ENCODE measurements at places on chromosomes 12 and 14.
A peak's percentile ranks its signal among the peaks of the same experiment; 100 is the strongest.

DNA sequence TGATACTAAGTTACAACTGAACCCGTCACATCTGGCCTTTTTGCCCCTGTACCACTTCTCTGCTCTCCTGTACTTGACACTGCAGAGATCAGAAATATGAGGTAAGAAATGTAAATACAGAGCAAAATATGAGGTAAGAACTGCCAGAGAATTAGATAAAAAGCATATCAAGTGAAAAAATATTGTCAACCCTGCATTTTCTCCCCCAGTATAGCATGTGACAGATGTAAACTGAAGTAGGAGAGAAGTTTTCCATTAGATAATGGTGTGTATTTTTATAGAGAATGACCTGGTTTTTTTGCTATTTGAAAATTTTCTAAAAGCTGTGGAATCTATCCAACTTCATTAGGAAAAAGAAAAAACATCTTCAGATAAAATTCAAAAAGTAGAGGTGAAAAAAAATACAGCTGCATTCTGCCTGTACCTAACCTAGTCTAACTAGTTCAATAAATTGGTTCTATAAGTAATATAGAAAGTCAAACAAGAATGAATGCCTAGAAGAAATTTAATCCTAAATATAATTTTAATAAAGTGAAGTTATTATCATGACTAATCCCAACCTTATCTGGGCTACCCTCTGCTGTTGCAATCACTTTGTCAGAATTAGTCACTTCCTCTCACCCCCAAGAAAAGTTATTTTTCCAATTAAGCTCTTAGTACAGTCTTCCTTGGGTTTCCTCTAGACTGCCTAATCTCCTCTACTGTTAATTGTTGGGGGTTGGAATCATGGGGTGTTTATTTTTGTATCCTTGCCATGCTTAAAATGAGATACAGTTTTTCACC is 210.0 kb downstream of the RASSF9 start:
- no peak for DNase-seq

GRCh38 chr14:52325126-52325525 is 11.0 kb downstream of the PTGER2 start:
- no peak for DNase-seq

- no peak for DNase-seq
These were observed 4.7 kb downstream of the SPRYD3 start for GRCh38 chr12:53074283-53074998.

- DNase-seq = no peak
These were observed 7.0 kb downstream of the COL2A1 start for GRCh38 chr12:47997321-47997720.

GRCh38 chr14:30085943-30086342 is 158.3 kb upstream of the PRKD1 start:
- DNase-seq = no peak

- no peak for DNase-seq
These were observed 474 bp downstream of the FITM1 start for GRCh38 chr14:24130717-24131548.

DNA sequence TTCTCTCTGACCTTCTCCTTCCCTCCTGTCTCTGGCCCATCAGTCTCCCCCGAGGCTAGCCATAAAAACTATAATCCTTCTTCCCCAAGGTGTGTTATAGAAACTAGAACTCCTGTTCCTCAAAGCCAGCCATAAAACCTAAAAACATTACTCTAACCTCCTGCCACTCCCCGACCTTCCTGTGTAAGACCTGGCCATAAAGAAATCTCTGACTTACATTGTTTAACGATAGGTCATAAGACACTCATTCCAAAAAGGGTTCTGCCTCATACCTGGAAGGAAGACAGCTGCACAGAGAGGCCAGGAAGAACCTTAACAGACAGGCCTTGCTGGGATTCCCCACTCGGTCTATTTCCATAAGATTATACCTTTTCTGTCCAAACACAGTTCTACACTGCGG is 70.9 kb upstream of the EEA1 start:
- DNase-seq = no peak

DNA sequence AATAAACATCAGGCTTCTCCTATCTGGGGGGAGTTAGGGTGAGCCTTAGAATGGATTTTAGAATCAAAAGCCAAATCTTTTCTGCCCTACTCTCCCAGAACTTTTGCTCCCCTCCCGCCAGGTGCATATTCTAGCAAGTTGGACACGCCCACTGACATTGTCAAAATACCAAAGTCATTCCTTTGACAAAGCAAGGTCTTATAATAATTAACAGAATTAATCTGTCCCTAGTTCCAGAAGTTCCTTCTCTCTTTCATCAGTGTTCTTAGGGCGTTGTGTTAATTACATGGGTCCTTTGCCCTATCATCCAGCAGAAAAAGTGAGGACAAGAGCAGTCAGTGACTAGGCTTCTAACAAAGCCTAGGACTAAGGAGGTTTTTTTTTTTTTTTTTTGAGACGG is 2.4 kb downstream of the PRR13 start:
- DNase-seq = no peak

- DNase-seq = no peak
These were observed 480.2 kb upstream of the FBXO33 start for GRCh38 chr14:39912192-39913100.

- peak; percentile 54 for DNase-seq
These were observed 156.9 kb downstream of the CAND1 start for GRCh38 chr12:67426067-67426466.

GRCh38 chr12:80154261-80154660 is 54.9 kb downstream of the OTOGL start:
- no peak for DNase-seq

DNA sequence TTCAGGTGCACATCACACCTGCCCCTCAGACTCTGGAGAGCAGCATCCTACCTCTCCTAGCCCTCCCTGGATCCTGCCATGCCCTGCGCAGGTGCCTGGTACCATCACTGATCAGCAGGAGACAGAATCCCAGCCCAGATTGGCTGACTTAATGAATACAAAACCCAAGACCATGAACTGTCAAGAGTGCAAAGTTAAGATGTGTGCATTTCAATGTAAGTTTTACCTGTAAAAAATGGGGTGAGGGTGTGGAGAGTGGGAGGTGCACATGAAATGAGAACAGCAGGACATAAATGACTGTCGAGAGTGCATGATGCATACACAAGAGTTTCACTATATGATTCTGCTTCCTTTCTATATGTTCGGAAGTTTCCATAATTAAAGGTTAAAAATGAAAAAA is 57.9 kb upstream of the GPR68 start:
- DNase-seq = no peak

- DNase-seq = no peak
These were observed 11.7 kb downstream of the NAV3 start for GRCh38 chr12:77842430-77842829.

All from NCI-H146 (cell line).